ENCODE measurements at places on chromosomes 1 and 21.

DNA sequence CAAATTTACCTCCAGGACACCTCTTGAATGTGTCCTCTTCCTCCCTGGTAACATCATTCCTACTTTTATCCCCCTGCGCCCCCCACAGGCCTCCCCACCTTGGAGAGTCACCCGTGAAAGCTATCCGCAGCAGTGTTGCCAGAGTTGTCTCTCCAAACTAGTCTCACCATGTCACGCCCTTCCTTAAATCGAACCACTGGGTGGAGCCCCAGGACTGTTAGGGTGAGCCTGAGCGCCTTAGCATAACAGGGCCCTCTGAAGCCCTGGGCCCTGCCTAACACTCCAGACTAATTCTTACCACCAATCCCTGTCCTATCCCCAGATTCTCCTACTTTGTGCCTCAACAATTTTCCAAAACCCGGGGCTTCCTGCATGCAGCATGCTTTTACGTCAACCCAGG is 35.0 kb downstream of the HSD3B2 start:
- DNase-seq = no peak

GRCh38 chr1:165942062-165942461 is 114.6 kb downstream of the UCK2 start:
- no peak for DNase-seq

DNA sequence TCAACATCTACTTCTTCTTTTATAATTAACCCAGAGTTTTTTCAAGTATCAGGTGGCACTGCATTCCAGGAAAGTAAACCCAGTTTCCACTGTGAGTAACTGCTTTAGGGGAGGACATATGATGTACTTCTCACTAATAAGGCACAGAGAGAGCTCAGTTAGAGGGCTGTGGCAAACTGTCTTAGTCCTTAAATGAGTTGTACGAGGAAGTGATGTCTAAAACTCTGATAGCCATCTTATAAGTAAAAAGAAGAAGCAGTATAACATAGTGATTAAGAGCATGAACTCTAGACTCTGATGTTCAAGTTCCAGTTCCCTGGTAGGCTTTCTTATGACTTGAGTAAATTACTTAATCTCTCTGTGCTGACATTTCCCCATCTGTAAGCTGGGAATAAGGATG is 58.7 kb upstream of the PTGS2 start:
- no peak for DNase-seq

GRCh38 chr1:81554108-81554507 is 246.6 kb upstream of the ADGRL2 start:
- no peak for DNase-seq

DNA sequence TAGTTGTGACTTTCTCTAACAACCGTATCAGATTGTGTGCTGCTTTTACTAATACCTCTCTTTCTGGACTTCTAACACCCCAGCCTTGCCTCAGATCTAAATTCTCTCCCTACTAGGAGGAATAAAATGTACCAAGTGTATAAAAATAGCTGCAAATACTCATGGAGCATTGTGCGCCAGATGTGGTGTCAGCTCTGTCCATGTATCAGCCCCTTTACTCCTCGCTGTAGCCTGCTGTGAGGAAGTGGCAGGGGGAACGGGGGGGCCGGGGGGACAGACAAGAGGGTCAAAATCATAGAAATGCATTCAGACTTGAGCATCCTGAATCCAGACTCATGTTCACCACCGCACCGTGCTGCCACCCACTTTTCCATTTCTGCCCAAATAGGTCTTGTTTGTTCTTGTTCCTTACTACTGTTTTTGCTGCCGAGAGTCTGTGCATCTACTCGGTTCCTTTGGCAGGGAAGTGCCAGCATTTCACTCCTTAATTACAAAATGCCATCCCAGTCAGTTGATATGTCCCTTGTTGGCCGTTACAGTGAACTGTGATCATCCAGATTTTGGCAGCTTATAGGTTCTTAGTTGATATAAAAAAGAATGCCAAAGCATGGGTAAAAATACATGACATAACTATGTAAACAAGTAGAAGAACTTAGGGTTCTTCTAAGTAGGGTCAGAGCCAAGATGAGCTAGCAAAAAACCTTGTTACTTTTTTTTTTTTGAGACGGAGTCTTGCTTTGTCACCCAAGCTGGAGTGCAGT is 76.4 kb downstream of the UBE4B start:
- no peak for DNase-seq

DNA sequence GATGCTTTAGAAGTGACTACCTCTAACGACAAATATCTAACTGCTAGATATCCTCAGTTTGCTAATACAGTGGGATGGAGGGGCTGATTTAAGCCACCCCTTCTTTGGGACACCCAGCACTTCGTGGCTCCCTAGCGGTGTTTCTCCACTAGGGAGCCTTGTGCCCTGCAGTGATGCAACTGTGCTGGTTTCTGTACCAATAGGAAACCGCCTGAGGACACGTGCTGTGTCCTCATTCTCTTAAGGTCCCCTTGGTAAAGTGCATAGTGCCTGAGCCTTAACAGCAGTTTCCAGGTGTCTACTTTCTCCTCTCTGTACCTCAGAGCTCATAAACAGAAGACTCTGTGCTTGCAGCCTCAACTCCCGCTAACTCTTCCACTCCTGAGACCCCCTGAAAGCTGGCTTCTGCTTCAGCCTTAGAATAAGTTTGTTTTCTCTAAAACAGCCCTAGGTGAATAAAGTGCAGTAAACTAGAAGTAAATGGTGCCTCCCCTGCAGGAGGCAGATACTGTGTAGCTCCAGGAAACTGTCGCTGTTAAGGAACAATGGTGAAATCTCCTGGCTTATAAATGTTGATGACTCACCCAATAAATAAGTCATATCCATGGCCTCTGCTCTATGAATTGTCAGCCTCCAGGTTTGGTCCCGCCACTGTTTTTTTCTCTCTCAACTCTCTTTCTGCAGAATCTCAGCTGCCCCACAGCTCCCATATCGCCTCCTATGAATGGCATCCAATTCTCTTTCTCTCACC is 130.4 kb downstream of the AK5 start:
- no peak for DNase-seq

DNA sequence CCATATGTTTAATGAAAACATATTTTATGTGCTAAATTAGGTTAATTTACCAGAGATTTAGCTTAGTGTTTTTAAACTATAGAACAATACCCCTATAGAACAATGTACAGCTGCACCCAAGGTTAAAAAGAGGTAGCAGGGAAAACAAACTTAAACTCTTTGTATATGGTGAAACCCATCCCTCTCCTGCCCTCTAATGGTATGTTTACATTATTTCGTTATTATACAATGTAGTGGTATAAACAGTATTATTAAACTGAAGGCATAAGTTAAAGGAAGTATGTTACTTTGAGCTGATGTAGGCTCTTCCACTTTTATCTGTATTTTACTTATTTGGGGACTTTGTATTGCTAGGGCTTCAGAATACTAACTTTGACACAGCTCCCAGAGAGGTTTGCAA is 16.7 kb upstream of the ZYG11A start:
- DNase-seq = no peak

GRCh38 chr1:228066891-228067654 is 15.4 kb upstream of the ARF1 start:
- no peak for DNase-seq

DNA sequence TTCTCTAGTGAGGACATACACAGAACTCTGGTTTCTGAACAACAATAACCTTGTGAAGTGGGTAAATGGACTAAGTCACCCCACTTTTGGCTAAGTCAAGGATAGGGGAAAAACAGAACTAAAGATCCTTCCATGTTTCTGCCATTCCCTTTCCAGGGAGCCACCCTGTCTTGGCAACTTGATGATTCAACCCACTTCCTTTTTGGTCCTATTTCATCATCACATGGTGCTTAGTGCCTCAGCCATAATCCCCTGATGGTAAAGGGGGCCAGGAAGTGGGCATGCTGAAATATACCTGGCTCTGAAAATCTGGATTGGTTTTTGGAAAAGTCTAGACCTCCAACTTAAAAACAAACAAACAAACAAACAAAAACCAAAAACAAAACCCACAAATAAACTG is 206.4 kb upstream of the FOXD3 start:
- DNase-seq = no peak

DNA sequence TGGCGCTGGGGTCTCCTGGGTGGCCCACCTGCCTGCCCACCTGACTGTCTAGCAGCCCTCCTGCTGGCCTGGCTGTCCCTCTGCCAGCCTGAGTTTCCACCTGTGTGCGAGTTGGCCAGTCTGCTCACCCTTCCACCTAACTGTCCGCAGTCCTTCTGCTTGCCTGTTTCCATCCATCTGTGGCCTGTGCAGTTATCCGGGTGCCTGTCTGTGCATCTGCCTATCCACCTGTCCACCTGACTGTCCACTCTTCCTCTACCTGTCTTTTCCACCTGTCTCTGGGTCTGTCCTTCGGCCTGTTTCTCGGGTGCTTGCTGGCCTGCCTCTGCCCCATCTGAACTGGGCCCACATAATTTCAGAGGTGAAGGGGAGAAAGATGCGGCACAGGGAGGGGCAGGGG is 1.9 kb downstream of the KCNQ4 start:
- no peak for DNase-seq
